ENCODE measurements at places on chromosomes 3 and 15.
A peak's percentile ranks its signal among the peaks of the same experiment; 100 is the strongest.

GRCh38 chr3:148643389-148643840 is 54.3 kb upstream of the AGTR1 start:
- DNase-seq: no peak

DNA sequence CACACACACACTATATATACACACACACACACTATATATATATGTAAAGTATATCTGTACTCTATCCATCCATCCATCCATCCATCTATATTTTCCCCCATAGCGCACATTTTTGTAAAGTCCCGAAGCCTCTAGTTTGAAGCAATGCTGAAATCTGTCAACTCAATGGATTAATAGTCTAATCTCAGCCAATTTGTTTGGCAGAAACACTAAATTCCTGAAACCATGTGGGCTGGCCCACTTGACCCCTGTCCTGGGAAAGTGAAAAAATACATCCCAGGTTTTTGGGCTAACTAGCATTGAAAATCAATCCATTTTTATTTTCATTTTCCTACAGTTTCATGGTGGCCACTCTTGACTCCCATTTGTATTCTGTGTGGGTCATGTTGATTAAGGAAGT is 166.7 kb downstream of the SLCO3A1 start:
- no peak for DNase-seq

DNA sequence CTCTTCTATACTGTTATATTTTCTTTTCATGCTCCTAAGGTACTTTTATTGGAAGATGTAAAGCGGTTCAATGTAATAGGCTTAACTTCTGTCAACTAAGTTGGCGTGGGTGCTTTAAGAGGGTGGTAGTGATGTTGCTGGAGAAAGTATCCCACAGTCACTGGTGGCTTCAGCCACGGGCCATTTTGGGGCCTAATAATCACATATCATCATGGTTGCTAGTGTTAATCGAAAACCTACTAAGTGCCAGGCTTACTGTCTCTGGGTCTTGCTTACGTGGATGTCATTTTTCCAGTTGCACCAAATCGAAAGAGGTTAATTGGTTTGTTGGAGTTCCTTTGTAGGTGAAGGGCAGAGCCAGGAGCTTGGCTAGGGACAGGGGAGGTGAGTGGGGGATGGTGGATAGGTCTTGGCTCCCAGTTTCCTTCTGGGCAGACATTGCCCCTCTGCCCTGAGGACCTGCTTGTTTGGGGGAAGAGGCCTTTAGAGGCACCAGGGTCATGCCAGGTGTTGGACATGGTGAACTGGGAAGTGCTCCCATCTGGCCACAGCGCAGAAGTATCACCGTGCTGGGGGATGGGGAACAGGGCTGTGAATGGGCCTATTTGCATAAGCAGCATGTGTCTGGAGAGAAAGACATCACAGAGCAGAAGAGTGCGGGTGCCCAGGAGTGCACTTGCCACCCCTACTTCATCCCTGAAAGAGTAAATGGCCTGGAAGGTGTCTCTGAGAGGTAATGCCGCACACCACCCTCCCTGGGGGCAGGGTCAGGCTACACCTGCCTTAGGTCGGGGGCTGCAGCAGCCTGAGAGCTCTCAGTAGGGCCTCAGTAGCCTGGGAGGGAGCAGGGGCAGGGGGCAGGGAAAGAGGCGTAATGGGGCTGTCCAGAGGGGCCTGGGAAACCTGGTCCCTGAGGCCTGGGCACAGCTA is 62.4 kb upstream of the POLG start:
- no peak for DNase-seq

- no peak for DNase-seq
Observed at GRCh38 chr3:28901018-28901417, 379.9 kb upstream of the RBMS3 start.

DNA sequence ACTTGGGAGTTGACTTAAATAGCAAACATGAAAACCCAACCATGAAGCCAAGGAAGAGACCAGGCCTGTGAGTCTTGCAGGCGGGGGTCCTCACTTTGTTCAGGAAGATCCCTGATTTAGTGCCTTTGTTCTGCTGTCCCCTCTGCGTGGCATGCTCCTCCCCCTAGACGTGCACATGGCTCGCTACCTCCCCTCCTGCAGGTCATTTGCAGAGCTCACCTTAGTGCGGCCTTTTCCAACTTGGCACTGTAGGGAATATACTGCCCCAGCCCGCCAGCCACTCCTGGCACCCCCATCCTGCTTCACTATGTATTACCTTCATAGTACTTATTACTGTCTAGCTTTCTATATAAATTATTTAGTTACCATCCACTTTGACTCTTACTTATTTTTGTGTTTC is 18.3 kb downstream of the GXYLT2 start:
- no peak for DNase-seq

- no peak for DNase-seq
Observed at GRCh38 chr3:77189684-77190083, 149.8 kb downstream of the ROBO2 start.

DNA sequence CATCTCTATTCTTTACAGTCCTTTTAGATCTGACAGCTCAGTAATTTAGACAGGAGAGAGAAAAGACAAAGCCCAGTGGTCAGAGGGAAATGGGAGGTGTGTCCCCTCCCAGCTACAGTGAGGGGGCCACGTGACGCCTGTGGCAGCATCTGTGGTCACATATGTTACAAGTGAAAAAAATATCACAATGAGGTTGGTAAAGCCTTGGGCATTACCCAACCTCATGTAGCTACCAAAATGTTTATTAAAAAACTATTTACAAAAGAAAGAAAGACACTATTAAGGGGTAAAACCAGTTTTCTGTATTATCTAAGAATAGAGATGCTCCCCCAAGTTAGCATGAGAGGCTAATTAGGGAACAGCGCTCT is 42.9 kb upstream of the PLCL2 start:
- peak; percentile 35 for DNase-seq

- peak; percentile 37 for DNase-seq
Observed at GRCh38 chr3:53555068-53555588, 60.7 kb downstream of the CACNA1D start.

- no peak for DNase-seq
Observed at GRCh38 chr3:153210660-153211059, 48.6 kb downstream of the RAP2B start.

GRCh38 chr3:71602256-71602655 is 18.7 kb upstream of the FOXP1 start:
- DNase-seq: no peak

GRCh38 chr3:14138878-14139655 is 14.2 kb downstream of the TMEM43 start:
- DNase-seq: no peak

GRCh38 chr3:143414571-143415253 is 295.1 kb downstream of the CHST2 start:
- DNase-seq: no peak
